Activated T-cell treated with anti-CD3 and anti-CD28 coated beads, Interleukin-2, amount 50 U/mL, for 4 hours (primary cell): ENCODE measurements at places on chromosomes 1 and 21. TPM values are rescaled to one million over a fixed set of nuclear protein-coding genes. Genes with fewer than 3 reads are reported as not detected.

DNA sequence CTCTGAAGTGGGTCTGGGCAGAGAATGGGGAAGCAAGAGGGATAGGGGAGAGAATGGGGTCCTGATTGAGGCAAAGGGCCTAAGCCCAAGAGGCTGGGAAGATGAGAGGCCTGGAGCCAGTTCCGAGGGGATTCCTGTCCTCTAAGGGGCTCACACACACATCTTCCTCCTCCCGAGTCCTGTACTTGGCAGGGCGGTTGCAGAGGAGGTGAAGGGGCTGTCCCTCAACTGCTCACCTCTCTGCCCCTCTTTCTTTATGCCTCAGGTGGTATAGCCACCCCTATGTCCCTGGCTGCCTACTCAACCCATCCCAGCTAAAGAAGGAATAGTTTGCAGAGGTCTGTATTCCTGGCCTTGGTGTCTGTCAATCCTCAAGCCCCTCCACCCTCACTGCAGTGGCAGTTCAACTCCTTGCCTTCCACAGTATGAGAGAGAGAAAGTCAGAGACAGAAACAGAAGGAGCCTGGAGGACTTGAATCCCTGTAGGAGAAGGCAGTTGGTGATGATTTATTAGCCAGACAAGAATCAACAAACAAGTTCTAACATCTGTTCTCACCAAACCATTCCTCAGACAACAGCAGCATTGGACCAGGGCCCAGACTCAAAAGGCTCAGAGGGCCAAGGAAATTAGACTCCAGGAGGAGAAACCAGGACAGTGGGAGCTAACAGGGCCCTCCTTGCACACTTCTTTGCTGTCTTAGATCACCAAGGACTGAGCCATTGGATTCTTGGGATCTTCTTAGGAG lies 10.7 kb downstream of the SH2D2A start:
- DNase-seq = no peak

DNA sequence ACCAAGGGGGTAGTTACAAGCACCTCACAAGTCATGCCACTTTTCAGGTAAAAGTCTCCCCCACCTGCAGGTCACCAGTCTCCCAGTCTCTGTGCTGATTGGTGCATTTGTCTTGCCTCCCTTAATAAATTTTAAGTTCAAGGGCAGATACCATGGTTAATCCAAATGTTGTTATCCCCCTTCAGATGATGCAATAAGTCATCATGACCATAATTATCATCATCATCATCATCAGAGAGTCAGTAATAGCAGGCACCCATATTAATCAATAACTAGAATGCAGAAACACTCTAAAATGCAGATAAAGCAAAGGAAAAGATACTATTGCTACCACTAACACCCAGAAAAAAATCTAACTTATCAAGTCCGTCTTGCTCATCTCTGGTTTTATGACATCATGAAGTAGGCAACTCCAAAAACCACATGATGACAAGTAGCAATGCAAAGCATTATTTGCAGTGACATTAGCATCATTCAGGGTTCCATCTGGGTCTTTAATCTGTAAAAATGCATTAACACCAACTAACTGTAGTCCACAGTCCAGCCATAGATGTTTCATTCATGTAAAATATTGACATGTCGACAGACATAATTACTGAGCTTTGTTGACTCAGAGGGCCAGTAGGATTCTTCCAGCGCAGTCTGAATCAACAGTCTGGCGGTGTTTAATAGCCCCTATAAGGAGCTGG lies 492.0 kb upstream of the RUNX1 start:
- DNase-seq = no peak

ANGPTL3 gene
- not detected for total RNA-seq

DNA sequence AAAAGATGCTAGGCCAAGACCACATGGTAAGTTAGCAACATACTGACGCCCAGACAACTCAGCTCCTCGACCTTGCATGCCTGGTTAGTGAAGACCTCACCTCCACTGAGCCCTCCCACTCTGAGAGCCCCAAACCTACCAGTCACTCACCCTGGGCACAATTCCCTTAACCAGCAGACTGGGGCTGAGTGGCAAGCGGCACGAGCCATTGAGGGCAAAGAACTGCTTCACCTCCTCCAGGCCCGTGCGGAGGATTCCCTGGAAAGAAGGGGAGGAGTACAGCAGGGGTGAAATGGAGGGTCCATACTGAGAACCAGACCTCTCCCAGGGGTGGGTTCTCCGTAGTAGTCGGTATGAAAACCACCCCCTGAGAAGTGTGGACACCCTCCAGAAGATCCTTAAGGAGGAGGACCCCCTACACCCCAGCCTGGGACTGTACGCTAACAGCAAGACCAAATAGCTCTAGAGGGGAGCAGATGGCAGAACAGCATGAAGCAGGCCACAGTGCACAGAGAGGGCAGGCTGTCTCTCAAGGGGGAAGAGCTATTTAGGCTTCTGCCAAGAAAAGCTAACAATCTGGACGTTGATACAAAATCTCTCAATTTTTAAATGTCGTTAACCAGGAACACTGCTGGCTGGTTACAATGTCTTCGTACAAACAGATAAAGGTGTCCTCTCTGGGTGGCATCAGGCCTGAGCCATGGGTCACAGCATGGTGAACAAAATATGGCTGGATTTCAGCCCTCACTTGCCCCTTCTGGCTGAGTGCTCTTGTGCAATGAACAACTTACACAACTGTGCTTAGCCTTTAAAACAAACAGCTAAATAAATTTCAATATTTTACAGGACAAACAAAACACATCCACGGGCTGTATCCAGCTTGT lies 31.0 kb upstream of the PPP1R15B start:
- no peak for DNase-seq

- no peak for DNase-seq
These were observed 439.4 kb downstream of the PTPRU start for GRCh38 chr1:29675481-29676263.

KRTAP12-3 gene
- not detected for total RNA-seq

- DNase-seq = no peak
These were observed 31.4 kb downstream of the PLPP3 start for GRCh38 chr1:56547977-56548376.

DNA sequence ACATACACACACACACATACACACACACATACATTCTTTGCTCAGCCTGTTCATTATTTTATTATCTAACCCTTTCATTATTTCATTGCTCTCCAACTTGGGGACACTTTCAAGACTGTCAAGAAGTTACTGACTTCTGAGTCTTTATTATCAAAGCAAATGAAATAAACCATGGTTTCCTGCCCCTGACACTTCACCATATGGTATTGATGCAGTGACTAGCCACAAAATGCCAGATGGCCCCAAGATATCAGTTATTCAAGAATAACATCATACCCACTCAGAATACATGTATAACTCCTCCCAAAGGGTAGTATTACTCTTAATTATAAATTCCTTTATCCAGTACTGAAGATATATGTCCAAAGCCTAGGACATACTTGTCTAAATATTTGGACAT lies 197.3 kb downstream of the MRPL39 start:
- no peak for DNase-seq

- DNase-seq = no peak
These were observed 38.6 kb upstream of the CCDC190 start for GRCh38 chr1:162899422-162900146.

- DNase-seq = no peak
These were observed 589.0 kb downstream of the USP25 start for GRCh38 chr21:16318651-16319300.

SORT1 gene
- 1.1 TPM for total RNA-seq

DNA sequence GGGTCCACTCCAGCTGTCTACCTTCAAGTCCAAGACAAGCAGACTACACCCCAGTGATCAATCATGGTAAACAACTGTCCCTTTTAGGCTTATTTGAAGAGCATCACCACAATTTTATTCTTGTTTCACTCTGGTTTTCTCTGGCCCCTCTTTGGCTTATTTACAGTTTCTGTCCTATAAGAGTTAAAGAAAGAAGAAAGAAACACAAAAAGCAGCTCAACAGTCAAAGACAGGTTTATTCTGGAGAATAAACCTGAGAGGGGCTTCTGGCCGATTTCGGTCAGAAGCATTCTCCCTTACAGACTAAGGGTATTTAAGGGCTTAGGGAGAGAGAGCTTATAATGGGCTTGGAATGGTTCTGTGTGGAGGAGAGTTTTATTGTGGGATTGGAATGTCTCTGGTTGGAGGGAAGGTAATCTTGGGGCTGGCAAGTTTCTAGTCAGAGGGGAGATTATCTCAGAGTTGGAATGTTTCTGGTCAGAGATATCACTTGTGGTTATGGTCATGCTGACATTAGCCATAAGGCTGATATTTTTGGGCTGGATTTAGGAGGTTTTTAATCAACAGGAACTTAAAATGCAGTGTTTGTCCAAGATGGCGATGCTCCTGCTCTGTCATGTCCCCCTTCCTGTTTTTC lies 161.0 kb downstream of the URB2 start:
- DNase-seq = no peak

- no peak for DNase-seq
These were observed 35.9 kb upstream of the SLC45A1 start for GRCh38 chr1:8281843-8282509.

IRF6 gene
- 0.11 TPM for total RNA-seq

DNA sequence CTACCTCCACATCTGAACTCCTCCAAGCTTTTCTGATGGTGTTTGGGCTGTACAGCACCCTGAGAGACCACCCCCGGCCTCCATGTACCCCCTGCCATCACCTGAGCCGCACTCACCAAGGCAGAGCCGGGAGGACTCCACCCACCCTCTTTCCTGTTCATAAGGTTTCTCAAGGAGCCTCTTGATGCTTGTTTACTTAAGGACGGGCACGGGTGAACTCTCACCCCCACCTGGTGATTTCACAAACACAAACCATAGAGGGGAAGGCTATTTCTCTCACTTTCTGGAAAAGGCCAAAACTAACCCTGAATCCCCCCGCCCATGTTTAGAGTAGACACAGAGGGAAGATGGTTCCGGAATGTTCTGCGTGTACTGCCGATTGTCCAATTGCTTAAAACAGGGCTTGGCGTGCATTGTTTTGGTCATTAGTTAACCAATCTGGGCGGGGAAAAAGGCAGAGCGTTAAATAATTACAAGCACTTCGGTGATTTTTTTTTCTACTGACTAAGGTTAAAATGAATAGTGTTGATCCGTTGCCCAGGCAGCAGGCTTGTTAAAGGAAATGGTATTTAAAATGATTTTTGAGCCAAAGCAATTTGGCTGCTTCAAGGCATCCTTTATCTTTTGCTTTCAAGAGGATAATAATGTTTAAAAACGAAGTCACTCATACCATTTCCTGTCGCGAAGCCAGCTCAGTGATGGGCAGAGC lies 279.8 kb upstream of the VAMP3 start:
- DNase-seq = no peak

- no peak for DNase-seq
These were observed 14.3 kb downstream of the PROX1 start for GRCh38 chr1:214002060-214002459.

- peak; percentile 42 for DNase-seq
These were observed 9.8 kb upstream of the CDC20 start for GRCh38 chr1:43348809-43349593.

DNA sequence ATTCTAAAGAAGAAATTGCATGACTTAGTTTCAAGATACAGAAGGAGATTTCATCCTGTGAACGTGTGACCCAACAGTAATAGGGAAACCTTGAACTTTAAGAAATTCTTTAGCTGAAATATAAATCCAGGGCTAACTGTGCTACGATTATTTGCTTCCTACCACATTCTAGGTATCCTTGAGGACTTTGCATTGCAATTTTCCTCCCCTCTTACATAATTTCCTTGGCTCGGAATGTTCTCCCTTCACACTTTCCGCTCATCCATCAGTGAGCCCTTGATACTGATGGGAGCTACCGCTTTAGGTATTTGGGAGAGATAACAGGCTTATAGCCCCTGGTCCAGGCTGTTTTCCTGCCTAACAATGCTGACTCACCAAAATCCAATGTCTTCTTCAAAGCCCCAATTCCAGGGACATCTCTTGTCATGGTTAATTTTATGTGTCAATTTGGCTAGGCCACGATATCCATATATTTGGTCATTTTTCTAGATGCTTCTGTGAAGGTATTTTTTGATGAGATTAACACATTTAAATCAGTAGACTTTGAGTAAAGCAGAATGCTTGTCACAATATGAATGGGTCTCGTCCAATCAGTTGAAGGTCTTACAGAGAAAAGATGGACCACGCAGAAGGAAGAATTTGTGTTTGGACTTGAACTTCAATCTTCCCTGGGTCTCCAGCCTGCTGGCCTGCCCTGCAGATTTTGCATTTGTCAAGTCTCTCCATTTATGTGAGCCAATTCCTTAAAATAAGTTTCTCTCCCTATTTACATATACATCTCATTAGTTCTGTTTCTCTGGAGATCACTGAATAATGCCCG lies 121.2 kb downstream of the PTPN14 start:
- DNase-seq = no peak

DNA sequence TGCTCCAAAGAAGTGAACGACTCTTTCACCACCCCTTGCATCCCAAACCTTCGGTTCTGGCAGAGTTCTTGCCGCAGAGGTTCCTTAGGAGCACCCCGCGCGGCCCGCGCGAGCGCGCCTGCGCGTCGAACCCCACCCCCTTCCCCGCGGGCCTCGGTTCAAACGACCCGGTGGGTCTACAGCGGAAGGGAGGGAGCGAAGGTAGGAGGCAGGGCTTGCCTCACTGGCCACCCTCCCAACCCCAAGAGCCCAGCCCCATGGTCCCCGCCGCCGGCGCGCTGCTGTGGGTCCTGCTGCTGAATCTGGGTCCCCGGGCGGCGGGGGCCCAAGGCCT lies at the start of gene C1orf56:
Gene C1orf56, plus strand, starts transcription at position 161 of the 334 bp plus-strand sequence. Its CDS starts 97 bp downstream, at position 258.
- DNase-seq = peak; percentile 38

GRCh38 chr1:5200006-5200405 lies 545.6 kb downstream of the AJAP1 start:
- no peak for DNase-seq

DNA sequence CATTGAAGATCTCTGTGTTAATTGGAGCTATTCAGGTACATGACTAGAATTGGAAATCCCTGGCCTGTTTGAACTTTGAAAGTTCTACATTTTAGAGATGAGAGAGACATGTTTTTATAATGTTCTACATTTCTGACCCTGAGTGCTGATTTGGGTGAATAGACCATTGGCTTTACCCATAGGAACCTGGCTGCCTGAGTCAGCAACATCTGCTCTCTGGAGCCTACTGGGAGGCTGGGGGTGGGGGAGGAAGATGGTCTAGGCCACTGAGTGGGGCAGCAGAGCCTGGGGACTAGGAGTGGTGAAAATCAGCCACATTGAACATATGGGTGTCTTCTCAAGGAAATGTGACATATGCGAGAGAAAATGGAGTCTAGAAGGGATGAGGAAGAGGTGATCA lies 1.4 kb upstream of the VANGL1 start:
- DNase-seq = no peak

GRCh38 chr1:27821761-27822315 lies 8.7 kb upstream of the PPP1R8 start:
- no peak for DNase-seq

- DNase-seq = no peak
These were observed 128.0 kb downstream of the TNNI3K start for GRCh38 chr1:74363220-74363619.

- DNase-seq = no peak
These were observed 66.7 kb downstream of the CCDC30 start for GRCh38 chr1:42529724-42530181.

GRCh38 chr1:75237316-75237715 lies 103.1 kb downstream of the LHX8 start:
- DNase-seq = no peak

DNA sequence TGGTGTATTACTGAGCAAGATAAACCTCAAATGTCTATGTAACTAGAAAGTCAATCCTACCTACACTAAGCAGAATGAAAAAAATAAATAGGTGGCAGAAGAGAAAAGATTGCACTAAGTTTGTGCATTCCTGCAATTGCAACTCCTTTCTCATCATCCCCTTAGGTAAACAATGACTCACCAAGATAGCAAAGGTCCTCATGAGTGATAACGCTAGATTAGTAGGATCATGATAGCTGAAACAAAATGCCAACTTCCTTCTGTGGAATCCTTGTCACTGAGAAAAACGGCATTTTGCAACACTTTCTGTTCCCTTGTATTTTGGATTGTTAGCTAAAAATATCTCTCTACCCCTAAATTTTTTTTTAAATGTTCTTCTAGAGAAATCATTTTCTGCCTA lies 20.0 kb upstream of the FCER1A start:
- no peak for DNase-seq
